Germinal center (tissue), 1 donor: ENCODE measurements at places on chromosomes 2 and 18.

DNA sequence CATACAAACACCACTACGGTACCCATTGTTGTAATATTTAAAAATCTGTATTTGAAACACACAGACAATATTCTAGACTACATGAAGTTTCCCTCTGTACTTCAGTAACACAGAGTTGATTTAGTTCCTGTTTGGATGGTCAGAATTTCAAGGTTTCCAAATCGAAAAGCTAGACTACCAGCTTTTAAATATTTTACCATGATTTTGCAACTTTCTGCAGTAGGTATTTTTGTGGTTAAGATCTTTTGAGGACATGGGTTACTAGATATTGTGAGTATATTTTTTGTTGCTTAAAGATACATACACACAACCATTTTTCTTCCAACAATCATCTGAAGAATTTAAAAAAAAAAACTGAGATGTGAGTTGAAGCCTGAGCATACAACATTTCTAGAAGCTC, 10.9 kb downstream of the SERPINB5 start:
- no peak for DNase-seq

GRCh38 chr2:216033403-216033802, 20.1 kb upstream of the MREG start:
- DNase-seq = no peak

DNA sequence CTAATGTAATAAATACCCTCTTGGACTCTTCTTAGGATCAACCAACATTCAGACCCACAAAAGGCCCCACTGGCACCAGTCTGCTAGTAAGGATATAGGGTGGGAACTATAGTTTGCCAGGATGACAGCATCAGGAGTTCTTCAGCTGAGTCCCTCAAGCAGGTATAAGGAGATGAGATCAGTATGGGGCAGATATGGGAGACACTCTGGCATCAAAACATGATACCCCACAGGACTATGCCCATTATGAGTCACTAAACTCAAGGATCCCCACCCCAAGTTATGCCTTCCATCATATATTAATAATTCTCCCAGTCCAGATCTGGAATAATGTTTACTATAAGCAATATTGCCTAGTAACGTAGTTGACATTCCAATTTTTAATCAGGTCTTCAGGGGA, 83.1 kb upstream of the CCDC141 start:
- no peak for DNase-seq

DNA sequence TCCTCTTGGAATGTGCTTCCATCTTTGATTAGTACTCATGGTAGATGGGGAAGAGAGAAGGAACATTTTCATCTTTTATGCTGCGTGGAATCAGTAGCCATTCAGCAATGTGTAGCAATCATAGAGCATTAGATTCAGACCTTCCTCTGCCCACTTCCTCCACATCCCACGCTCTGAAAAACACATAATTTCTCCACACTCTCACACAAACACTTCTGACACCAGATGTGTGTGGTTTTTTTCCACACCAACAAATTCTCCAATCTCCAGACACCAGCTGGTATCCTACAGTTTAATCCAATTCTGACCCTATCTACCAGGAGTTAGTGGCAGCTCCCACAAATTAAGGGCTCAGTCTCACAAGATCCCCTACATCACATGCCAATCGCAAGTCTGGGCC, 103.3 kb downstream of the AOX1 start:
- DNase-seq = no peak

DNA sequence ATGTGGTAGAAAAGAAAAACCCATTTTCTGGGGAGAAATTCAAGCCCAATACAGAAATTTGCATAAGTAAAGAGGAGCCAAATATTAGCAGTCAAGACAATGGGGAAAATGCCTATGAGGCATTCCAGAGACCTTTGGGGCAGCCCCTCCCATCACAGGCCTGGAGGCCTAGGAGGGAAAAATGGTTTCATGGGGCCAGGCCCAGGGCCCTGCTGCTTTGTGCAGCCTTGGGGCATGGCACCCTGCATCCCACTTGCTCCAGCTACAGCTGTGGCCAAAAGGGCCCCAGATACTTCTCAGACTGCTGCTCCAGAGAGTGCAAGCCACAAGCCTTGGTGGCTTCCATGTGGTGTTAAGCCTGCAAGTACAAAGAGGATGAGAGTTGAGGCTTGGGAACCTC, 51.3 kb upstream of the CYP1B1 start:
- no peak for DNase-seq

GRCh38 chr18:66077066-66077465, 326.3 kb downstream of the CDH7 start:
- DNase-seq = no peak
